ENCODE measurements at places on chromosomes 12 and 14.
A peak's percentile ranks its signal among the peaks of the same experiment; 100 is the strongest.

DNA sequence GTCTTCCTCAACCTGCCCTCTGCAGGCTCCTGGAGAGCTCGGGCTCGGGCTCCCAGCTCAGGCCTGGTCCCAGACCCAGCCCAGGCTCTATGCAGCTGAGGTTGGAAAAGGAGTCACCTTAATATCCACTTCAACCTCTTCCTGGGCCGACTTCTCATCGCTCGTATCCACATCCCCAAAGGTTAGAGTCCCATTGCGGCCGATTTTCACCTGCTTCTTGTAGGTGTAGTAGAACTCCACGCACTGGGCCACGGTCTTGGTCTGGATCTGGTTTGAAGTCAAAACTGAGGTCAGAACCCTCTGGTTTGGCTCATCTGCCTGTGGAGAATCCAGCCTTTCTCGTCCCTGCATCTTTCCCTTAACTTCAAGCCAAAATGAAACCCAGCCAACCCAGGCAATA, 8.4 kb upstream of the PNMA1 start:
- DNase-seq = no peak

GRCh38 chr12:89370421-89370831, 18.1 kb upstream of the DUSP6 start:
- DNase-seq = no peak

- DNase-seq = no peak
Observed at GRCh38 chr14:92785667-92786426, 8.3 kb upstream of the GOLGA5 start.

DNA sequence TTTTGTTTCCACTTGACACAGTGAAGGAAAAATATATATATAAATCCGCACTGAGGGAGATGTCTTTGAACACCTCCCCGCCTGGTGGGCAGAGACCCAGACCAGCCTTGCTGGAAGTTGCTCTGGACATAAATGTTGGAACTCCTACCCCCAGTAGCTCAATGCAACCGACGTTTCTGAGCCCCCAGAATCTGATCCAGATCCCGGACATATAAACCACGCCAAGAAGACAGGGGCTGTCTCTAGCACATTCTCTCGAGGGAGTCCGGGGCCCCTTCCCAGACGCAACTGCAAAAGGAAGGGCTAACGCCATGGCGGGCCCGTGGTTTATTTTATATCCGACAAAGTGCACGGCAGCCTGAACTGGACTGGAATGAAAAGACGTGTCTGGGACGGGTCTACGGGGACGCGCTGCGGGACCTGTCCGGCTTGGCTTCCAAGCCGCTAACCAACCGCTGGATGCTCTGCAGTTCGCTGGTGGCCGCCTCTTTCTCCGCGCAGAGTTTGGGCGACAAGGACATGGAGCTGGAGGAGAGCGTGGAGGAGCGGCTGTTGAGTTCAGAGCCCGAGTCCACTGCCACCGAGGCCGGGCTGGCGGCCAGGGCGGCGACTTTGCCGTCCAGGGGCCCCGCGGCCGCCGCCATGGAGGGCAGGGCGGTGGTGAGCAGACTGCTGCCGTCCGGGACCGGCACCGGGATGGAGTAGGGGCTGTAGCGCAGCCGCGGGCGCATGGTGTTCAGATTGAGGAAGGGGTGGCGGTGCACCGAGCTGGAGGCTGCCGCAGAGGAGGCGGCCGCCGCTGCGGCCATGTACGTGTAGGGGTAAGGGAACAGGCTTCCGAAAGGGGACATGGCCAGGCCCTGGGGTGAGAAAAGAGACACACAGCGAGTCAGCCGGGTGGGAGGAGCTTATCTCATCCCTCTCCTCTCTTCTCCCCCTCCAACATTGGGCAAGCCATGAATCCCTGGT, 12.2 kb downstream of the TBX3 start:
- no peak for DNase-seq

- no peak for DNase-seq
Observed at GRCh38 chr14:24943024-24943423, 106.9 kb downstream of the STXBP6 start.

GRCh38 chr14:61598980-61599379, 96.3 kb upstream of the HIF1A start:
- DNase-seq = no peak

GRCh38 chr12:109480356-109480755, 2.9 kb downstream of the UBE3B start:
- DNase-seq = no peak

- no peak for DNase-seq
Observed at GRCh38 chr12:109996483-109996853, 300 bp upstream of the GIT2 start.

GRCh38 chr12:27382171-27382795, 49.6 kb downstream of the BMAL2 start:
- DNase-seq = no peak

DNA sequence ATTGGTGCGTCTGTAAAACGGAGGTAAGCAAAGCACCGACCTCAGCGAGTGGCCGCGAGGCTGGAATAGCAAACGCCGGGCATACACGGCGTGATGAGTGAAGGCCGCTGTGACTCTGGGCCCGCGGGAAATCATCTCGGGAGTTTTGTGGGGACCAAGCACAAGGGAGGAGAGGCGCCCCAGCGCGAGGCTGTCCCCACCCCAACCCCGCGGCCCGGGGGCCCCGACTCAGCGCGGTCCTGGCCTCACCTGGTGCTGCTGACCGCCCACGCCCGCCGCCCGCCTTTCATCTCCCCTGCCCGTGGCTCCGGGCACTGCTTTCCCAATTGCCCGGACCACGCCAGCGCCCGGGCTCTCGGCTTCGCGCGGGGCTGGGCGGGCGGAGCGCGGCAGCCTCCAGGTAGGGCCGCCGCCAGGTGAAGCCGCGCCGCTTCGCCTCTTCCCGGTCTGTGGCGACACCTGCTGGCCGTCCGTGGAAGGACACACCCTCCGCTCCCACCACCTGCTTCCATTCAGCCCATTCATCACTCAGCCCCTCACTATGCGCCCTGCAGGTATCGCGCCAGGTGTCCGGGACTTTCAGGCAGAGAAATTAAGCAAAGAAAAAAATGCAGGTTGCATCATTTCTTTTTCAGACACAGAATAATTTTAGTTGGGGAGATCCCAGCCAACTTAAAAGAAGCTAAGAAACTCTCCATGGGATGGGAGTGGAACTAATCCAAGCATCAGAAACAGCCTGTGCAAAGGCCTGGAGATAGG, 360.4 kb downstream of the MED13L start:
- DNase-seq = peak; percentile 37

DNA sequence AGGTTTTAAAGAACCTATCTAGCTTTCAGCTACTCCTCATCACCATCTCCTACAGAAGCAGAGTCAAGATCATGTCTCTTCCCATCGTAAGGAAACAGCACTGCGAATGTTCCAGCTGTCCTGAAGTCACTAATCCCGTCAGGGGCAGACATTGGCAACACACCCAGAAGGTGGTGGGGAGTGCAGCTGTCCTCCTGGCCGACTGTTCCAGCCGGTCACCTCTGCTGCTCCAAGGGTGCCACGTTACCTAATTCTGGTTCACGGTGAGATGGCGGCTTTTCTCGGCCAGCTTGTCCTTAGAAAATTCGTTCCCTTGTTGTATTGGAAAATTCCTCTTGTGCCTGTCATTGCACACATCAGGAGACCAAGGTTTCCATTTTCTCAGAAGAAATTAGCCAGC, 196.2 kb downstream of the ZFP36L1 start:
- no peak for DNase-seq

- no peak for DNase-seq
Observed at GRCh38 chr12:131397493-131398181, 313.3 kb upstream of the SFSWAP start.

DNA sequence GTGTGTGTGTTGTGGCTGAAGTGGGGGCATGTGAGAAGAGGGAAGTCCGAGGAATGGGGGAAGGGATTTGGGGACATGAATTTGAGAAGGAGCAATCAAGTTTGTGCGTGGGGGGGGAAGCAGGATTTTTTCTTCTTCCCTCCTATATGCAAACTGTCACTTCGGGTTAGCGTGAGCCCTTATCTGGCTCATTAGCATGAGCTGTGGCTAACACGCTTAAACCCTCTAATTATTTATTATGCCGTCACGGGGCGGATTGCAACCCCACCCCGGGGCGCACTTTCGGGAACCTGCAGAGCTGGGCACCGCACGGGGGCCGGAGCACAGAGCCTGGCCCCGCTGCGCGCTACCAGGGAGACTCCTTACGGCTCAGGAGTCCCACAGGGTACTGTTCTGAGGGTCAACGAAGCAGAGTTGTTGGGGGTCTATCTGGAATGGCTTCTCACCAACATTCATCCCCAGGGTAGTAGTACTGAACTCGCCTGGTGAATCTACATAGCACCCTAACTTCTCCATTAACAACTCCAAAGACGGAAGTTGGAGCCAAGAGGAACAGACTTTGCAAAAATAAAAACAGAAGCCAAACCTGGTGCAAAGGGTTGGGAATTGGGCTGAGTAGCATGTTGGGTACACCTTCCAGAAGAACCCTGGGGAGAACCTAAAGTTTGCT, 6.4 kb upstream of the ASCL1 start:
- peak; percentile 79 for DNase-seq

DNA sequence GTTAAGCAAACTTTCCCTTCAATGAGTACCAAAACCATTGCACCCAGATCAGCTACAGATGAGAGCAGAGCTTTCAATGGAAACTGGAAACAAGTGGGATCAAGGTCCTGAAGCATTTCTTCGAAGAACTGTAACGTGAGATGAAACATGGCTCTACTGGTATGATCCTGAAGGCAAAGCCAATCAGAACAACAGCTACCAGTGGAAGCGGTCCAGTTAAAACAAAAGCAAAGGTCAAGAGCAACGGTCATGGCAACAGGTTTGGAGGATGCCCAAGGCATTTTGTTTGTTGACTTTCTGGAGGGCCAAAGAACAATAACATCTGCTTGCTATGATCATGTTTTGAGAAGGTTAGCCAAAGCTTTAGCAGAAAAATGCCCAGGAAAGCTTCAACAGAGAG, 137.9 kb upstream of the CPSF6 start:
- DNase-seq = no peak

GRCh38 chr12:120455302-120455701, 9.1 kb downstream of the GATC start:
- DNase-seq = no peak
